GM12891 (cell line): ENCODE measurements at places on chromosomes 7 and 10.

DNA sequence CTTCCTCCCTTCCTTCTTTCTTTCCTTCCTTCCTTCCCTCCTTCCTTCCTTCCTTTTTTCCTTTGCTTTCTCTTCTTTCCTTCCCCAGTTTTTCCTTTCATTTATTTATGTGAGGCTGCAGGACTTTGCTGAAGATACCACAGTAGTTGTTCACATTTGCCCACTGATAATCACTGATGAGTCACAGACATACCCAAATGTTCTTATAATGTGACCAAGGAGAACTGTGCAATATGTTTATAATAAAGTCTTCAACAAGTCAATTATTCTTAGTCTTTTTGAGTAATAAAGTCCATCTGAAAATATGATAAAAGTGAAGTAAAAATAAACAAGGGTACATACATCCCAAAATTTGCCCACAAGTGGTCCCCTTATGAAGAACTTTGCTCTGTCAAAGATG, 159.7 kb downstream of the GNAI1 start:
- DNase-seq: no peak

GRCh38 chr7:2510130-2510776, 9.3 kb upstream of the LFNG start:
- no peak for DNase-seq

- no peak for DNase-seq
Measured at GRCh38 chr7:30505174-30505697, 607 bp upstream of the GGCT start.

GRCh38 chr7:55132890-55133551, 114.2 kb downstream of the EGFR start:
- DNase-seq: no peak

- DNase-seq: no peak
Measured at GRCh38 chr10:97333351-97333600, 1.3 kb downstream of the FRAT2 start.

DNA sequence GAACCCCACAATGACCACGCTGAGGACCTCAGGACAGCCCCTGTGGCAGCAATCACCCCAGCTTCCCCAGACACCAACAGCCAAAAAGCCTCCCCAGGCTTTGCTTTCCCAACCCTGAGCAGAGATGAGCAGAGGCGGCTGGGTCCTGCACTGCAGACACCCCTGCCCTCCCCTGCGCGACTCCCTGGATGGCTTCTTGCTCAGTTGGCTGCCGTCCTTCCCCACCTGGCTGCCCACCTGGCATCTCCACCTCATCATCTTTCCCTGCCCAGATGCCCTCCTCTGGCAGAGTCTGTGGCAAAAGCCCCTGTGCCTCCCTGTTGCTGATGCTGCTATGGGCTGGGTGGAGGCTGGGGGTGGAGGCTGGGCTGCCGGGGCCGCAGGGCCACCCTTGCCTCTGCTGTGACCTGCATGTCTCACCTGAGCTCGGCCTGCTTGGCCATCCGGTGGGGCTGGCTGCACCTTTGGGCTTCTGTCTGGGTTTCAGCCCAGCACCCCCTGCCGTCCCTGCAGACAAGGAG, 567.7 kb downstream of the TCERG1L start:
- no peak for DNase-seq

GRCh38 chr7:40721342-40721949, 586.6 kb downstream of the SUGCT start:
- no peak for DNase-seq

DNA sequence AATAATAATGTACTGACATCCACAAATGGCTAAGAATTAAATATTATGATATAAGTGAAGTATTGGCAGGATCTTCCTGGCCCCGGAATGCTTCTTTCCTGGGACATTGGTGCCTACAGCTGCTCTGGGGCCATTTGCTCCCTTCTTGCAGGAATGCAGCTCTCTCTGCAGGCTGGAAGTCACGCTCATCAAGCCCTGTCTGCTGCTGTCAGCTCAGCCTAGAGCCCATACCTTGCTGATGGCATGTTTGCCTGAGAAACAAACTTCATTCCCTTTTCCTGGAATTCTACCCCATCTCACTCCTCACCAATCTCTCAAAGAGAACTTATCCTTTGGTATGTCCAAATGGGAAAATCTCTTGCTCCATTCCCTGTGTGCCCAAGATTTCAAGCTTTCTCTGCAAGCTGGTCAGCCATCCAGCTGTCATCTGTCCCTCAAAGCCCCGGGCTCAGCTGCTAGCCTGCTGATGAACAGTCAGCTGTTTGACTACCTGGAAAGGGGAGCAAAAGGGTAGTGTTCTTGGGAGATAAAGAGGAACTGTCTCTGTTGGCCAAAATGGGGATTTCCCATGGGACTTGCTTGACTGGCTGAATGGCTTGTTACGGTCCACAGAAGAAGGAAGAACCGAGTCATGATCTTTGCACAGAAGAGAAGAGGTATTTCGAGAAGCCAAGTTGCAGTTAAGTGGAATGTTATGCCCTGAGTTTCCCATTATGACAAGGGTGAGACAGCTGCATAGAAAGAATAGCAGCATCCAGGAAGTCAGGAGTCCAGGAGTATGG, 12.0 kb upstream of the RASSF4 start:
- no peak for DNase-seq

DNA sequence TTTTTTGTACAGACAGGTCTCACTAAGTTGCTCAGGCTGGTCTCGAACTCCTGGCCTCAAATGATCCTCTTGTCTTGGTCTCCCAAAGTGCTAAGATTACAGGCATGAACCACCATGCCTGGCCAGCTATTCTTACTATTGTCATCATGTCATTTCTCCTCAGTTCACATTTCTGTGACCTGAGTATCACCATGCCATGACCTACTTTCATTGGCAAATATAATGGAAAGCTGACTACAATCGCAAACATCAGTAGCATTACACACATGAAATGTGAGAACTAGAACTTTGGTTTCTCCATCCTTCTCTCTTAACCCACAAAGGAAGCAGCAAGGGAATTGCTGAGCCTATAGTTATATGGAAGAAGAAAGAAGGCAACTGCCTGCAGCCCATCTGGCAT, 26.0 kb upstream of the WIPF3 start:
- no peak for DNase-seq

DNA sequence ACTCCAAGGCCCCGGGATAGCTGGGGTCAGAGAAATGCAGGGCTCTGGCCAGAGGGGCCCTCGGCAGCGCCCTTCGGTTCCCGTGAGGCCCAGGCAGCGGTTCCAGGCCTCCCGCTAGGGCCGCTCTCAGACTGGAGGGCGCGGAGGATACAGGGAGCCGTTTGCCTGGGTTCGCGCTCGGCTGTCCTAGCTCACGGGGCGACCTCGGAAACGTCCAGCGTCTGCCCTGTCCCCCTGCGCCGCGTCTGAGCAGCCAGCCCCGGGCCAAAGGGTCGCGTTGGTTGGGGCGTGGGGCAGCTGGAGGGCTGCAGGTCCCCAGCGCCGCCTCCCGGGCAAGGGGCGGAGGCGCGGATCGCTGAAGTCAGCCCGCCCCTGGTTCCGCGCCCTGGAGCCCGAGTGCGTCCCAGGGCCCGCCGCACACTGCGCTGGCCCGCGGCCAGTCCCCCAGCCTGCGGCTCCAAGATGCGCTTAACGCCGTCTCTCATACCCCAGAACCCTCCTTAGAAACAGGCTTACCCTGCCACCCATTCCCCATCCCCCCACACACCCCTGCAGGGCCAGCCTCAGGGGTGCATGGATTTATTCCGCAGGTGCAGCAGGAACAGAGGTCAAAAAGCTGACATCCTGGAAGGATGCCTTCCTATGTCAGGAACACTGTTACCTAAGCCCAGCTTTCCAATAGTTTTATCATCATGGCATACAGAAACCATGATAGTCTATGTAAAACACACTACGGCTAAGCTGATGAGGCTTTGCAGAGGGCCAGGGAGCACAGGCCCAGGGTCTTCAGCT, 22.1 kb upstream of the OPN4 start:
- DNase-seq: no peak

DNA sequence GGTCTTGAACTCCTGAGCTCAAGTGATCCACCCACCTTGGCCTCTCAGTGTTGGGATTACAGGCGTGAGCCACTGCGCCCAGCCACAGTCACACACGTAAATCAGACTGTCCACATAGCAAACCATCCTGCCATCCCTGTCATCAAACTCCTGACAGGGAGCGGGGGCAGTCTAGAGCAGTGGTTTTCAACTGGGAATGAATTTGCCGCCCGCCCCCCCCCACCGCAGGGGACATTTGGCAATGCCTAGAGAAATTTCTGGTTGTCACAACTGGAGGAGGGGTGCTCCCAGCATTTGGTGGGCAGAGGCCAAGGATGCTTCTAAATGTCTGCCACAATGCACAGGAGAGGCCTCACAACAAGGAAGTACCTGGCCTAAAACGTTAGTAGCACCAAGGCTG, 24.1 kb downstream of the CAMK2G start:
- no peak for DNase-seq

- DNase-seq: no peak
Measured at GRCh38 chr7:33996899-33997298, 91.6 kb downstream of the BMPER start.

DNA sequence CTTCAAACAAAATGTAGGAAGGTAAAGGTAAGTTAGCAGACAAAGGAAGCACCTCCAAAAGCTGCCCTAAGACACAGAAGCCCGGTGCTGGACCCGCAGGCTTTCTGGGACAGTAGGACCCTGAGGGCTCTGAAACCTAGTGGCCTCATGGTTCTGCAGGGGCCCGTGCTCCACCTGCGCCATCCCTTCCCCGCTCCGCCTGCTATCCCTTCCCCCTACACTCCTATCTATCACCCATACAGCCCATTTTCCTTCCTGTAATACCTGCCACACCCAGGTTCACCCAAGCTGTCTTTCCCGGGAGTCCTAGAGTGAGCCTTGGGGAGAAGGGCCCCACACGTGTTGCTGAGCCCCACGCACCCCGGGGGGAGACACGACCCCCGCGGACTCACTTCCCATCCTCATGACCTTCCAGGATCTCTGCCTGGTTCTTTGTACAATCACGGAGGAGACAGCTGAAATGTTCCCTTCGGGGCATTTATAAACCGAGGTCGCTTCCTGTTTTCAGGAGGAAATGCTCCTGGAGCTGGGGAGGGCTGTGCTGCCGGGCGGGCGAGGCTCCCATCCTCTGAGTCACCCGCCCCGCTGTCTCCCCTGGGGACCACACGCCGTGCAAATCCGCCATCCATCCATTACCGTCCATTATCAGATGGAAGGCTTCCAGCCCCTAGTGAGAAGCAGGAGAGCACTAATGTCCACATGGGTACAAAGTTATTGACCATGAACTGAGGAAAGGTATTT, 251.7 kb upstream of the PITRM1 start:
- no peak for DNase-seq

GRCh38 chr7:77386165-77386822, 29.9 kb downstream of the GSAP start:
- no peak for DNase-seq

DNA sequence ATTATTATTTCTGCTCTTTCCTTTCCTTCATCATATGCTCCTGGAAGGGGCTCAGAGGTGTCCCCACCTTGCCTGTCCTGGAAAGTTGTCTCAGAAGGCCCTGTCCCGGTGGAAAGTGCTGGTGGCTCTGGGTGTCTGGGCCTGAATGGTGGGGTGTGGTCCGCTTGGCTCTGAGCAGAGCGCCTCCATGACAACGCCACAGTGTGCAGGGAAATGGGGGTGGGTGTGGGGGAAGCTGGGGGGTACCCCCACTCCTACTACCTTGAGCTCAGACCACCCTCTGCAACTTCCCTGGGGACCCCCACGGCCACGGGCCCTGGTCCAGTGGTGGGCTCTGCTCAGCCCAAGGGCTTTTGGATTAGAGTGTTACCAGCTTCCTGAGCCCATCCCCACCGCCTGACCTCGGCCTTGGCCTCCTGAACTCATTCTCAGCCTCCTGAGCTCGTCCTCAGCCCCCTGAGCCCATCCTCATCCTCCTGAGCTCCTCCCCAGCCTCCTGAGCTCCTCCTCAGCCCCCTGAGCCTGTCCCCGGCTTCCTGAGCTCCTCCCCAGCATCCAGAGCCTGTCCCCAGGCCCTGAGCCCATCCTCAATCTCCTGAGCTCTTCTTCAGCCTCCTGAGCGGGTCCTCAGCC, 106.4 kb upstream of the FAM20C start:
- no peak for DNase-seq

DNA sequence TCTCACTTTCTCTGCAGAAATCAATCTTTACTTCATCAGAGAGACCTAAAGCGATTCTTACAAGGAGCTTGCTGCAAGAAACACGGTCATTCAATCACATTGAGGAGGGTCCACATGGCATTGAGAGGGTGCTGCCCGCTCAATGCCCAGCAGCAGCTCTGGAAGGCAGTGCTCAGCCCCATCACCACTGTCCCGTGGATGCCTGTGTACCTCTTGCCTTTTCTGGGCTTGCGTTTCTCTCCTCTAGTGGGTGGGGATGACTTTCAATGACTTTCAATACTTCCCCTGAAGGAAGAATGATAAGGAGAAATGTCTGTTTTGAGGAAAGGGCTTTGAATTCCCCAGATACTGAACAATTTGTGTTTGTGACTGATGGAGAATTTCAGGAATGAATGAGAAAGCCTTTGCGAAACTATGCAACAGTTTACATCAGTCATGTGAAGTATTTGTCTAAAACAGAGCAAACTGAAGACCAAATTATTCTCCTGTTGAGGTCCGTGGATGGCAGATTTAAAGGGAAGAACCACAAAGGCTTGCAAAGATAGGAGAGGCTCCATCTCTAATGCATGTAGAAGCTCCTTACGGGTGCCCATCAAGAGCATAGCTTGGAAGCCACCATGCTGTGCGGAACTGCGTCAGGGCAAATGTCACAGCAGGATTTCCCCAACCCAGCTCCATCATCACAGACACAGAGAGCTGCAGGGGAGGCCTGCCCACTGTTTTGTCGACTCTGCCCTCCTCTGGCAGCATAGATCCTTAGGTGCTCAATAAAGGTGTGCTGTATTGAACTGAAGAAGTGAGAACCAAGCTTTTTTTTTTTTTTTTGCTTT, 6.6 kb upstream of the ZNF22 start:
- DNase-seq: no peak

GRCh38 chr10:132364594-132364970, 32.4 kb upstream of the PWWP2B start:
- DNase-seq: no peak

DNA sequence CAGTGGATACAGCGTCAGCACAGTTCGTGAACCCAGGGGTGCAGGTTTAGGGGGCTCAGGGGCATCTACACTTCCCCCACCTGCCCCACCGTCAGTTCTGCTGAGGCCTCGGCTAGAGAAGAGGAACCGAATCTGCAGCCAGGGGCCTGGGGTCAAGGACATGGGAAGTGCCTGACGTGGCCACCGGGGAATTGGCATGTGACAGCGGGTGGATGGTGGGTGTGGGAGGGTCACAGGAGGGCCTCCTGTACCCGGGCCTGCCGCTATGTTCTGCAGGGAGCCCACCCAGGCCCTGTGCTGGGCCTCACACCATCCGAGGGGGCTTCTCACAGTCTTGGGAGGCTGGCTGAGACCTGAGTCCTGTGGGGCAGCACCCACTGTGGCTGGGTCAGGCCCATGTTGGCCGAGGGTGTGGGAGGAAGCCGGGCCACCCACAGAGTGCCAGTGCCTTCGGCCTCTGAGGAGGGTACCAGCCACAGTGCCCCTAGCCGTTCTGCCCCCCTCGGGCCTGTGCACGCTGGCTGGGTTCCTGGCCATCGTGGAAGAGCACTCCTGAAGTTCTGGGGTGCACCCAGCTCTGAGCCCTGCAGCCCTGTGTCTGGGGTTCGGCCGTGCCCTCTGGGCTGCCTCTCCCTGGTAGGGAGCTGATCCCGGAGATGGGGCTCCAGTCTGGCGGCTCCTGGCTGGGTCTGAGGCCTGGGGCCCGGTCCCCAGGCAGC, 5.9 kb downstream of the TTYH3 start:
- DNase-seq: no peak
